ENCODE measurements at places on chromosomes 6 and 20.

- DNase-seq = no peak
Observed at GRCh38 chr6:161630674-161631073, 356.8 kb upstream of the AGPAT4 start.

DNA sequence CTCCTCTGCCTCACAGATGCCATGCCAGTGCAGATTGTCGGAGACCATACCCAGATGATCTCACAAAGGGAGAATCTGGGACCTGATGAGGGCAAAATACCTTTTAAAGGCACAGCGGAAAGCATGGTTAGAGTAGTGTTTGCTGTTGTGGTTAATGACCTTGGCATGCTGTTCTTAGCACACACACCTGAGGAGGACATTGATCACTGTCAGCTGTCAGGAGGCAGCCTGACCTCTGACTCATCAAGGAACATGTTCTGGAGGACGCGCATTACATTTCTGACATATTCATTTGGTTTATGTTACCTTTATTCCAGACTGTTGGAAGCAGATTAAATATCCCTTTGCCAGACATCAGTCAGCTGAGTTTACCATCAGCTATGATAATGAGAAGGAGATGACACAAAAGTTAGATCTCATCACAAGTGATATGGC is 57.1 kb downstream of the GOPC start:
- DNase-seq = no peak

GRCh38 chr6:40425192-40425919 is 161.8 kb downstream of the LRFN2 start:
- no peak for DNase-seq

DNA sequence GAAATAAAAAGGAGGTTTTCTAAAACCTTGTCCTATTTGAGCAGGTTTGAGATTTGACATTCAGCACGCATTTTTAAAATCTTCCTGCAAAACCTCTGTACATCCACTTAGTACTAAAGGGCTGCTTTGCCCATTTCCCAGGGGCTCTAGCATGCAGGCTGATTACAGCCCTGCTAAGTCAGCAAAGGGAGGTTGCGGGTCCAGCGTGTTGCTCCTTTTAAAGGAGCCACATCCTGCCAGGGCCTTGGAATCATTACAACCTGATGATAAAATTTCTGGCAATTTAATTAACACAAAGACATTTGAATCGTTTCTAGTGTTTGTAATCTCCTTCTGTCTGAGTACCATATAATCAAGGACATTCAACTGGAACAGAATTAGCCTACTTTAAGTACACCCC is 455.1 kb upstream of the CITED2 start:
- no peak for DNase-seq

GRCh38 chr6:124870611-124871459 is 91.4 kb upstream of the RNF217 start:
- DNase-seq = no peak

DNA sequence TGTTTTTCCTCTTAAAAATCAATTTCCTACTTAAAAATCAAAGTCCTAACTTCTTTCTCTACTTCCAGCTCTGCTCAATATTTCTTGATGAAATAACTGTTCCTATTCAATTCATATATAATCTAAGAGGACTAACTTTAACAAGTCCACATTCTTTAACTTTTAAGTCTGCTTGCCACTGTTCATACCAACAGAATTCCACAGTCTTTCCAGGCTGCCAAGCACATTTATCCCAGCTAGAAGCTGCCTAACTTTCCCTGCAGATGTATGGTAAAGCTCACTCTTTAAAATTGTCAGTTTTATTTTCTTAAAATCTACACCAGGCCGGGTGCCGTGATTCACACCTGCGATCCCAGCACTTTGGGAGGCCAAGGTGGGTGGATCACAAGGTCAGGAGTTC is 11.5 kb downstream of the CALHM6 start:
- no peak for DNase-seq

DNA sequence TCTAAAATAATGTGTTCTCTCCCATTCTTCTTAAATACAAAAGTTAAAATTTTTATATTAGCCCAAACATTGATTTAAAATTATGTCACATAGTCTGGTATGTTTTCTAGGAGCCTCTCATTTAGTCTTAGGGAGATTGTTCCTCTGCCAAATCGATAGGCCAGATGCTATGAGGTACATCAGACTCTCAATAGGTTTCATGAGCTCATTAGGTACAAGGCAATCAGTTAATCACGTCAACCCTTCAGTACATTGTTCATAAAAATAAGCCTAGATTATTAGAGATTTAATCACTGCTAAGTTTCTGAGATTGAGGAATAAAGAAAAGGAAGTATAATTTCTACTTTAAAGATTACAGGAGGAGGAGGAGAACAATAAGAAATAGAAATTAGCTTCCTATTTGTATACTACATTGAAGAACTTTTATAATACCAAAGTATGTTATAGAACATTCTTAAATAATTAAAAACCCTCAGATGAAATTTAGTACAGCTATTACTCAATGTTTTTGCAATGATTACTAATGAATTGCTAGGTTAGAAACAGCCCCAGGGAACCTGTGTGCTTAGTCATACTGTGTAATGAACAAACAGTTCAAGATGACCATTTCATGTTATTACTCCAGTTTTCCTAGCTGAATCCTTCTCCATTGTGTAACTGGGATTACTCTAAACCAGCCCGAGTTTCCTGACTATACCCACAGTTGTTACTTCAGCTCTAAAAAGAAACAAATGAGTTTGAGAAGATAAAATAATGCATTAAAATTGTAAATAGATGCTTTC is 117.0 kb downstream of the BMP5 start:
- no peak for DNase-seq

- no peak for DNase-seq
Observed at GRCh38 chr6:109477725-109478124, 5.3 kb downstream of the ZBTB24 start.

DNA sequence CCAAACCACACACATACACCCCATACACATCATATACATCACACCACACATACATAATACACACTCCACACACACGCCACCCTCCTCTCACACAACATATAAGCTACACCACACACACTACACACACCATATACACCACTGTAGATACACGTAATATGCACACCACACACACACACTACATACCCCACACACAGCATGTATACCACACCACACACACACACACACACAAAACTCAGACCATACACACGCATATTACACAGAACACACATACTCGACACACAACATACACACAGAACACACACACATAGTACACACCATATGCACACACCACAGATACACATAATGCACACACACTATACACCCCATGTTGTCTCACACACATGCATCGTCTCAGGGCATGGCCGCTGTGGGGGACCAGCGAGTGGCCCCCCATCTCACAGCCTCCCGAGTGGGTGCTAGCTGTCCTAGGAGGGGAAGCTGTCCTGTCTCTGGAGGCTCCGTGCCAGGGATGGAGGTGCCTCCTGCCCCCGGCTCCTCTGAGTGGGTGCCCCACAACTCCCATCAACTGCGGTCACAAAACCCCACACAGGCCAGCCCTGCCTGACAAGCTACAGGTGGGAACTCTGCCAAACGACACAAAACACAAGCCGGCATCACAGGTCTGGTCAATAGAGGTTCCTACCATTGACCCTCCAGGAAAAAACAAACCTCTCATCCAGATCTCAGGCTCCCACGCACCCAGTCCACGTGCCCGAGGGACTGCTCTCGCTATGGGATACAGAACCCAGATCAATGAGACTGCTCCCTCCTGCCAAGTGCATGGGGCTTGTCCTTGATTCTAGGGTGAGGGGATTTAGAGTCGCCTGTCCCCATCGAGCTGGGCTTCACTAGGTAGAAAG is 49.1 kb downstream of the DACT2 start:
- no peak for DNase-seq

- DNase-seq = no peak
Observed at GRCh38 chr6:11006061-11006460, 38.0 kb downstream of the ELOVL2 start.

- no peak for DNase-seq
Observed at GRCh38 chr6:155200012-155200411, 63.8 kb upstream of the CLDN20 start.

- DNase-seq = no peak
Observed at GRCh38 chr20:62889411-62889810, 27.8 kb upstream of the TCFL5 start.

All from activated naive CD8-positive, alpha-beta T cell treated with anti-CD3 and anti-CD28 coated beads for 36 hours (primary cell).